ENCODE measurements at places on chromosomes 2 and 18.

- DNase-seq, result no peak
Measured at GRCh38 chr2:240935103-240935876, 29.2 kb downstream of the CROCC2 start.

DNA sequence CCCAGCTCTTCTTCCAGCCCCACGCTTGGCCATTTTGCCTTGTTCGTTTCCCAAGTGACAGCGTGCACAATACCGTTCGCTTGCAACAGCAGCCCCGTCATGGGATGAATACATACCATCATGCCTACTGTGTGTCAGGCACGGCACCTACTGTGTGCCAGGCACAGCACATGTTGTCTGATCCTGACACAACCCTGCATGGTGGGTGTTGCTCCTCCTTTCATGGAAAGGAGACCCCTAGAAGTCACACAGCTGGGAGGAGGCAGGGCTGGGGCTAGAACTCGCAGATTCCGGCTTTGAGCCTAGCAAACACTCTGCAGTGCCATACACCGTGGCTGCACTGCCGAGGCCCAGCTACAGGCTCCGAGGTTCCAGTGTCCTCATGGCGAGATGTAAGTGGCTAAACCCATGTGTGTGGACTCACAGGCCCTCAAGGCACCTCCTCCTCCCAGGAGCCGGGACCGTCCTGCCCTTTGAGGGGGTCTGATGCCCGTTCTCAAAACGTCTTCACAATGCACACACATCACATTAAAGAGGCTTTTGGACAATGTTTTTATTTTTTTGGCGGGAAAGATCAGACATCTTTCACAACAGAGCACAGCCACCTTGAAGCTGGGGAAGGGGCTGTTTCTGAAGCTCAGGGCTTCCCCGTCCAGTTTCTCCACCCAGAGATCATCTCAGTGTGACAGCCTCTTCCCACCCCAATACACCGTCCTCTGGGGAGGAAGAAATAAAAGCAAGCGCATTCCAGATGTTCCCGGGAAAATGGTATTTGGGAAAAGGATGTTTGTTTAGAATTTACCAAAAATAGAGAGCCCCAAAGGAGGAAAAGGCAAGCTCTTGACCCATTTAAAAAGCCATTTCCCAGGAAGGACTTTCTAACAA, 64.9 kb downstream of the HS1BP3 start:
- no peak for DNase-seq

GRCh38 chr2:129118296-129118695, 799.6 kb upstream of the HS6ST1 start:
- DNase-seq, result no peak

DNA sequence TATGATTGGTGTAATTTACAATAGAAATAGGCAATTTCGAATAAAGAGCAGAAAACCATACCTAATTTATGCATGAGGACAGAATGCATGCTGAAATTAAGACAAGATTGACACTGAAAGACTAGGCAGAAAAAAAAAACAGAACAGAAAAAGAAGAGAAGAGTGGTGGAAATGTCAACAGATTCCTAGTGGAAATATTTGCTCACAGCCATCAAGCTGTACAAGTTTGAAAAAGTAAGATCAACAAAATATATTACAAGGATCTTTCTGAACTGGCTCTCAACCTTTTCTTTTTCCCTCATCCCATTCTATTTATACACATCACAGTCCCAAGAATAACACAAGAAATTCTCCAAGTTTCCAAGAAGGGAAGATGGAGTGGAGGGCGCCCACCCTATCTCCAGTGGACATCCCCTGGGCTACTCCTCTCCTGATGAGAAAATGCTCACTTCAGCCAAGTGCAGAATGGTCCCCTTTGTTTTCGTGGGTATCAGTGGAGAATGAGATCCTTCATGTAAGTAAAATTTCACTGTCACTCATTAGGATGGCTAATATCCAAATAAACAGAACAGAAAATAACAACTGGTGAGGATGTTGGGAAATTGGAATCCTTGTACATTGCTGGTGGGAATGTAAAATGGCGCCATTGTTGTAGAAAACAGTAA, 51.0 kb upstream of the ZNF532 start:
- no peak for DNase-seq

DNA sequence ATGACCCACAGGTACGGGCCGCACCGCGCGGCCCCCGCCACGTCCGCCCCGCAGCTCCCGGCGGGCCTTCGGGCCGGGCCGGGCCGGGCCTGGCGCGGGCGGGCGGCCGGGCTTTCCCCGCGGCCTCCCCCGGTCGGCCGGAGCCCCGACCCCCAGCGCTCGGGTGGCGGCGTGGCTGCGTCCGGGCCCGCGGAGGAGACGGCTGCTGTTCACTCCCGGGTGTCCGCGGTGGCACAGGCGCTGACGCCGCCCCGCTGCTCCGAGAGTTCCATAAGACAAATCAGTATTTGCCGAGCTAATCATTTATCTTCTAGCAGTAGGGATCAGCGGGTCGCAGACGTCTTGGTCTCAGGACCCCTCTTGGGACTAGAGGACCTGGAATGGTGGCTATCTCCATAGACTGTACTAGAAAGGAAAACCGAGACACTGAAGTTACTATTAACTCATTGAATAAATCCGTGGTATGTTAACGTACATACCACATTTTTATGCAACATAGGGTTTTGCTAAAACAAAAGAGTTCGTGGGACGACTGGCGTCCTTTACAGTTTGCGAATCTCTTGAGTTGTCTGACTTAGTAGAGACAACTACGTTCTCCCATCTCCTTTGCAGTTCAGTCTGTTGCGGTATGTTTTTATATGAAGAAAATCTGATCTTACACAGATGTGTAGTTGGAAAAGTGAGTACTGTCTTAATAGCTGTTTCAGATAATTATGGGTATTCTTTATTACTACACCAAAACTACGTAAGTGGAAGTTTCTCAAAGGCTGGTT, 500 bp downstream of the LIMS1 start:
- peak; percentile 24 for DNase-seq

- no peak for DNase-seq
Measured at GRCh38 chr2:59047373-59047995, 806.4 kb upstream of the FANCL start.

DNA sequence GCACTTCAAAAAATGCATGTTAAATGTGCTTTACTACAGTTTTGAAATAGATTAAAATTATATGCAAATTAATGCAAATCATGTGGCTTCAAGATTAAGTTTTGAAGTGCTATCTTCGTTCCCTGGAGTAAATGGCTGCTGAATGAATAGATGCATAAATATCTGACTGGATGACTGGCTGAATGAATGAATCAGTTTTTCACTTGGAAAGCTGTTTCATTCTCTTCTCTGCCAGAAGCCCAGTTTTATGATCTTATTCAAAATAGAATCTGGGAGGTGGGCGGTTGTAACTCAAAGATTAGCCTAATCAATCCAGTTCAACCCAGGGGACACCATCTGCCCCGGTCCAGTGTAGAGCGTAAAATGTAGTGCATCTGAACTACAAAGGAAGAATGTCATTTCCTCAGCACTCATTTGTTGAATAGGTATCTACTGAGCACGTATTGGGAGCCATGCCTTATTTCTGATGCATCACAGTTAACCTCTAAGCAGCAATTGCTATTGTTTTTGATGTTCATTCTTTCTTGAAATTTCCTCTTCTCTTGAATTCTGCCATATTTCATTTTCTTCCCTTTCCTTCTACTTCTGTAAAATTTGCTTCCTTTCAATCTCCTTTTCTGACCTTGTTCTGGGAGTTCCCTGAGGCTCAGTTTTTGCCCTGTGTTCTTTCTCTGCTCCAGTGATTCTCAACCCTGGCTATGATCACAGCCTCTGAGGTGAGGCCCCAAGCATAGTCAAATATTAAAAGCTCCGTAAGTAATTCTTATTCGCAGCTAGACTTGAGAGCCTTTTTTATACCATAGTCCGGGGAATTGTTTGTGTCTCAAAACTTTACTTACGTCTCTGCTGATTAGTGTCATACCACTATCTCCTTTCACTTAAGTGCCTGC, 282.7 kb downstream of the PARD3B start:
- no peak for DNase-seq

- no peak for DNase-seq
Measured at GRCh38 chr2:67437114-67437513, 40.0 kb downstream of the ETAA1 start.

GRCh38 chr18:35343488-35343935, 708 bp downstream of the ZNF24 start:
- no peak for DNase-seq

GRCh38 chr2:97819754-97820153, 106.4 kb downstream of the ZAP70 start:
- no peak for DNase-seq

GRCh38 chr2:139850254-139850890, 1070.2 kb upstream of the NXPH2 start:
- no peak for DNase-seq

DNA sequence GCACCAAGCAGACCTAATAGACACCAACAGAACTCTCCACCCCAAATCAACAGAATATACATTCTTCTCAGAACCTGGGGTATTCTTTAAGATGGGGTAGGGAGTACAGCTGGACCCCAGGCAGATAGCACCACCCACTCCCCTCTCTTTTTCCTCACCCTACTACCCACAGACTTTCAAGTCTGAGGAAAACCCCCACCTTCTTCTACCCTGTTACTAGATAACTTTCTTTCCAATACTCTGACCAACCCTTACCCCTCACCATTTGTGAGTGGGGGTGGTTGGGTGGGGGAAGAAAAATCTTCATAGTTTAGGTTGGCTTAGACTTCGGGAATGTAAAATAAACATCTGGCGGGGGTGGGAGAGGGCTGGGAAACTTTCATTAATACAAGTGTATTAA, 20.3 kb upstream of the ZBTB14 start:
- DNase-seq, result no peak

GRCh38 chr2:202479090-202479489, 103.0 kb downstream of the BMPR2 start:
- DNase-seq, result no peak

DNA sequence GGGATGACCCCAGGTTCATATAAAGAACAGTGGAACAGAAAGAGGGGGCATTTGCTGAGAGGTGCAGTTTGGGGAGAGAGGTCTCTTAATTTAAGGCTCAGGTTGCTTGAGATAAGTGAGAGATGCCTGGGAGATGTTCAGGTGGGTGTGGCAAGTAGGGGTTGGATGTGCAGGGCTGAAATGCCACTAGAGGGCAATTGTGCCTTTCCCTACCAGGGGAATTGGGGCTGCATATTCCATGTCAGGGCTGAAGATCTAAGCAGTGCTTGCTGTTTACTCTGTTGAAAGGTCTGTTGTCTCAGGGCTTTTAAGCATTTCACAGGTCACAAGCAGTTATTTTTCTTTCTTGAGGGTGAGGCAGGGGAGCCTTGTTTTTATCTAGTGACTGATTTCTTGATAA, 7.8 kb downstream of the CCDC85A start:
- no peak for DNase-seq

GRCh38 chr2:84839851-84840250, 41.0 kb downstream of the TRABD2A start:
- DNase-seq, result no peak

- no peak for DNase-seq
Measured at GRCh38 chr2:130756053-130756873, 923 bp downstream of the AMER3 start.

GRCh38 chr2:209476367-209477208, 52.7 kb downstream of the MAP2 start:
- DNase-seq, result no peak

GRCh38 chr2:216578325-216578724, 54.9 kb upstream of the IGFBP2 start:
- DNase-seq, result no peak

DNA sequence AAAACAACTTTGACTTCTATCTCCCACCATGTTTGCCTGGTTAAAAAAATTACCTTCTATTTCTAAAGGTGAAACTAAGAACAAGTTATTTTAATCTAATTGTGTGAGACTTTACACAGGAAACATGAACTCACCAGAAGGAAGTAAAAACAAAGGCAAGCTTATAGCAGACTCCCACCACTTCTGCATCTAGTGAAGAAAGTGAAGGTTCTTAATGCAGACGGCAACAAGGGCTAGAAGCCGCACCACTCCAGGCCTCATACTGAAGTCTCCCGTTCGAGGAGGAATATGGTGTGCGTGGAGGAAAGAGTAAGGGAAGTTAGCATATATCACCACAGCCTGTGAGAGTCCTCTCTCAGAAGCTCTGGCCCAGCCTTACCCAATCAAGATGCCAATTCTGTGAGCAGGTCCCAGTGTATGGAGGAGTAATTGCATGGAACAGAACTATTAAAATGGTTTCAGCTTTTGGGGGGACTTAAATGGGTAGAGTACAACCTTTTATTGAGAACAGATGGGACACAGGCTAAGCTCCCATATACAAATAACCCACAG, 958.7 kb downstream of the BCL11A start:
- no peak for DNase-seq

- no peak for DNase-seq
Measured at GRCh38 chr2:119746836-119747686, 12.7 kb upstream of the PTPN4 start.

DNA sequence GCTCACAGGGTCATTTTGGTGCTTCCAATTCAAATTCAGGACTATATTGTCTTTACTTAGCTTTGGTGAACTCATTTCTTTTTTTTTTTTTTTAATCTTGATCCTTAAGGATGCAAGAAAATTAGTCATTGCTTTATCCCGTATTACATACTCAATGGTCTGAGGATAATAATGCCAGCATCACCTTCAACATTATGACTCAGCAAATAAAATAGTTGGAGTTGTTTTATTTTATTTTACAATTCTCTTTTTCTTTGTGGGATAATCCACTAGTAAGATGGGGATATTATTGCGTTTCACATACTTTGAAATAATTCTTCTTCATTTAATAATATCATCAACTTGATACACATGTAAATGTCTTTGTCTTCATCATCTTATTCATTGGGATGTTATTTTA, 954.9 kb upstream of the GYPC start:
- no peak for DNase-seq

DNA sequence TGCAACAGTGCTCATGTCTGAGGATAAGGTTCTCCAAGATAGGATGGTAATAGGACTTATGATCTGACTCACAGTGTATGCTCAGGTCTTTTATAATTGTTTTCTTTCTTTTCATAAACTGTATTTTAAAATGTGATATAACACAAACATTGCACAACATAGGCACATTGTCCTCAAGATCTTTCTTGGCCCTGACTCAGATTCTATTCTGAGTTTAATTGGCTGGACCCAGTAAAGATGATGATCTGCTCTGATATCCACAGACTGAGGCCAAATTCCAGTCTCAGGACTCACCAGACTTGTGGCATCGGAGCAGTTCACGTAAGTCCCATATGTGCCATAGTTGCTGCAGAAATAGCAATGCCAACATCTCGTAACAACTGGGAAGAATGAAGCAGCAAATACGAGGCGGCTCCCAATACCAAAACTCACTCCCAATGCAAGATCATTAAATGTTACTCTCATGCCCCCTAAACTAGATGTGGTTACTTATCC, 448.9 kb upstream of the SLC14A2 start:
- DNase-seq, result no peak

GRCh38 chr2:42084231-42084671, 36.4 kb downstream of the PKDCC start:
- DNase-seq, result no peak

GRCh38 chr2:44171018-44171417, 2.3 kb downstream of the PPM1B start:
- DNase-seq, result no peak

DNA sequence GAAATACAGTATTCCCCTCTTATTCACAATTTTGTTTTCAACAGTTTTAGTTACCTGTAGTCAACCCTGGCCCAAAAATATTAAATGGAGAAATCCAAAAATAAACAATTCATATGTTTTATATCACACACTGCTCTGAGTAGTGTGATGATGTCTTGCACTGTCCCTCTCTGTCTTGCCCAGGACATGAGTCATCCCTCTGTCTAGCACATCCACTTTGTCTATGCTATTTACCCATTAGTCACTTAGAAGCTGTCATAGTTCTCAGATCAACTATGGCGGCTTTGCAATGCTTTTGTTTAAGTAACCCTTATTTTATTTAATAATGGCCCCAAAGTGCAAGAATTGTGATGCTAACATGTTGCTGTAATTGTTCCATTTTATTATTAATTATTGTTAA, 380.6 kb upstream of the REG3G start:
- no peak for DNase-seq
